ENCODE measurements at places on chromosomes 7 and 10.

- no peak for DNase-seq
These were observed 31.7 kb downstream of the HYAL4 start for GRCh38 chr7:123876557-123877256.

- DNase-seq: no peak
These were observed 14.7 kb downstream of the CYTH3 start for GRCh38 chr7:6257675-6258074.

GRCh38 chr10:72079356-72079755 lies 9.0 kb downstream of the SPOCK2 start:
- DNase-seq: no peak

DNA sequence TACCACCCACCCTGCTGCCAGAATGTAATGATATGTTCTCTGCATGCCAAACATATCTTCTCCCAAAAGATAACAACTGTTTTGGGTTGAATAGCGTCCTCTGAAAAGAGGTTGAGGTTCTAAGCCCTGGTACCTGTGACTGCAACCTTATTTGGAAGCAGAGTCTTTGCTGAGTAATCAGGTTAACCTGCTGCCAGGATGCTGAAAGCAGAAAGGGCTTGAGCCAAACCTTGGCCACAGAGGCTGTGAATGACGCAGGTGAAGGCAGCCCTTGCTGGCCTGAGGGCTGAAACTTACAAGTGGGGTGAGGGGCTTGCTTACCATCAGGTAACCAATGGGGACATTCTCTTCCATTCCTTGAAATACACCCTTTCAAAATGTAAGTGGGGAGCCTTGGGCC lies 151.8 kb upstream of the RHEB start:
- no peak for DNase-seq

DNA sequence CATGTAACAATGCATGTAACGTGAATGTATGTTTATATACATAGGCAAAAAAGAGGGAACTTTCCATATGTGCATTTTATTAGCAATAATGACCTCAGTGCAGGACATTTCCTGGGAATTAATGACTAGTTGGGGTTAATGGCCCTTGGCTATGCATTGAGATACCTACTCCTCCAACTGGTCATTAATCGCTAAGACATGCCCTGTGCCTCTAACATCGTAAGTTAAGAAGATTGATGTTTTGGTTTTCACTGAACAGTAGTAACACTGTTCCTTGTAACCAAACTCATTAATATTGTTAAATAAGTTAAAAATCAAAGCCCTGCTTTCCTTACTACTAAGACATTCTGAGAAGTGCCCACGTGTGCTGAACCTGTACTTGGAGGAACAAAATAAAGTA lies 61.7 kb downstream of the SEMA3D start:
- no peak for DNase-seq

DNA sequence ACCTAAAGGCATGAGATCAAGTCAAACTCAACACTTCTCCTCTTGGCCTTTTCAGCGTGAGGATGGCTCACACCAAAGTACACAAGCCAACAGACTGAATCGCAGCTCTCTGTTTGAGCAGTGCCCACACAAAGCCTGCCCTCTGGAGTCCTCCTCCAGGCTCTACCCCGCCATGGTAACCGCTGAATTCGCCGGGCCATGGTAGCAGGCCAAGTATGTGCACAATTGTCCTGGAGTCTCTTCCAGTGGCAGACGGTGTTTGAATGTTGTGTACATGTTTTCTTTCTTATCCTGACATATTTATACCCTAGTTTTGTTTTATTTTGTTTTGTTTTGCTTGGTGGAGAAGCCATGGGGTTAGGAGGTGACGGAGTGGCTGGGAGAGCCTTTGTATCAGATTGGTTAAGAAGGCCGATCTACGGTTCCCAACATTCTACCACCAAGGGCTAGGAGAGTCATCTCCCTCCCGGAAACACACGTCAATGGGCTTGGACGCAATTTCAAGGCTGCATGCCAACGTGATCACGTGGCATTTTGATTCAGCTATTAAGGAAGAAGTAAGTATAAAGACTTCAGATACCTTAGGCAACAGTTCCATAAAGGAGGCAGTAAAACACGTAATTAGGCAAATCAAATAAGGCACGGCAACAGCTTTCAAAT lies 12.1 kb upstream of the SHH start:
- no peak for DNase-seq

GRCh38 chr10:88996927-88997326 lies 6.3 kb downstream of the FAS start:
- DNase-seq: no peak

DNA sequence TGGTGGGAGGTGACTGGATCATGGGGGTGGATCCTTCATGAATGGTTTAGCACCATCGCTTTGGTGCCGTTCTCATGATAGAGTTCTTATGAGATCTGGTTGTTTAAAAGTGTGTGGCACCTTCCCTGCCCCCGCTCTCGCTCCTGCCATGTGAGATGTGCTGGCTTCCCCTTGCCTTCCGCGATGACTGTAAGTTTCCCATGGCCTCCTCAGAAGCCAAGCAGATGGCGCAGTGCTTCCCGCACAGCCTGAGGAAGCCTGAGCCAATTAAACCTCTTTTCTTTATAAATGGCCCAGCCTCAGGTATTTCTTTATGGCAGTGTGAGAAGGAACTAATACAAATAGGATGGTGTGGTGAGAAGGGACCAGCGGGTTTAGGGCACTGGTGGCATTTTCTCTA lies 243.3 kb upstream of the CELF2 start:
- no peak for DNase-seq

GRCh38 chr10:74231375-74231774 lies 80.4 kb downstream of the ADK start:
- no peak for DNase-seq

- no peak for DNase-seq
These were observed 38.7 kb downstream of the SHH start for GRCh38 chr7:155773531-155773930.

DNA sequence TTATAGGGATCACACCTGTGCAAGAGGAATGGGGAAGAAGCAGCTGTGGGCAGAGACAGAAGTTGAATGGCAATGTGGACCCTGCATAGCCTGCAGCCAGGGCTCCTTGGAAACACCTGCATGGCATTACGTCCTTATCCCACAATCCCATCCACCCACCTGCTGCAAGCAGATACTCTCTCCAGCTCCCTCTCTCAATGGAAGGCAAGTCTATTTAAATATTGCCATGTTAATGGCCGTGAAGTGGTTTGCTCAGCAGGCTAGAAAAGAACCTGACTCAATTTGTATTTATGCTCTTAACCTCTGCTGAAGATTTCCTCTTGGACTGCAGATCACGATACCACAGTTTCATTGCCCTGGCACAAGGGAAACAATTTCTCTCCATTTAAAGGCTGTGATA lies 417.0 kb downstream of the TYW1 start:
- DNase-seq: no peak

GRCh38 chr7:127704211-127704610 lies 52.2 kb downstream of the SND1 start:
- DNase-seq: peak; percentile 36

- DNase-seq: no peak
These were observed 193.8 kb downstream of the SNX10 start for GRCh38 chr7:26485367-26485934.

DNA sequence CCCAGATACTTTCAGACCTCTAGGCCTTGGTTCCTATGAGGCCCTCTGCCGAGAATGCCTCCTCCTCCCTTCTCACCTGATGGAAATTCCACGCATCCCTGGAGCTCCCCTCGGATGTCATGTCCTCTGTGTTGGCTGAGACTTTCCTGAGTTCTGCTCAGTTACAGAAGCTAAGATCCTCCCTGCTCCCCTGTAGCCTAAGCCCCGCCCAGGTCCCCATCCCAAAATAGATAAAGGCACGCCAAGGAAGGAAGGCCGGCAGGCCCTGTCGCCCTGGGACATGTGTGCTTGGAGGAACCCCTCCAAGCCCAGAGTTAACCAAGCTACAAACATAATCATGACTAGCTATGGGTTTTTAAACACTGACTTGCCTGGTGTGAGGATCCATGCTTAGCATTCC lies 123.5 kb downstream of the SORBS1 start:
- DNase-seq: no peak

DNA sequence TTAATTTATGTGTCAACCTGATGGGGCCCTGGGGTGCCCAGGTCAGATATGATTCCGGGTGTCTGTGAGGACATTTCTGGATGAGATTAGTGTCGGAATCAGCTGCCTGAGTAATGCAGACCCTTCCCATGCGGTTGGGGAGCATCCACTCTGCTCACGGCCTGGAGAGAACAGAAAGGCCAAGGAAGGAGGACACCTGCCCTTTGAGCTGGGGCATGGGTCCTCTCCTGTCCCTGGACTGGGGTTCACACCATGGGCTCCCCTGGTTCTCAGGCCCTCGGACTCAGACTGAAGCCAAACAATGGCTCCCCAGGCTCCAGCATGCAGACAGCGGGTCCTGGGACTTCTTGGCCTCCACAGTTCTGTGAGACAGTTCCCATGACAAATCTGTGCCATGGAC lies 94.3 kb downstream of the BMS1 start:
- no peak for DNase-seq

GRCh38 chr7:7090460-7090859 lies 91.9 kb upstream of the C1GALT1 start:
- DNase-seq: no peak

DNA sequence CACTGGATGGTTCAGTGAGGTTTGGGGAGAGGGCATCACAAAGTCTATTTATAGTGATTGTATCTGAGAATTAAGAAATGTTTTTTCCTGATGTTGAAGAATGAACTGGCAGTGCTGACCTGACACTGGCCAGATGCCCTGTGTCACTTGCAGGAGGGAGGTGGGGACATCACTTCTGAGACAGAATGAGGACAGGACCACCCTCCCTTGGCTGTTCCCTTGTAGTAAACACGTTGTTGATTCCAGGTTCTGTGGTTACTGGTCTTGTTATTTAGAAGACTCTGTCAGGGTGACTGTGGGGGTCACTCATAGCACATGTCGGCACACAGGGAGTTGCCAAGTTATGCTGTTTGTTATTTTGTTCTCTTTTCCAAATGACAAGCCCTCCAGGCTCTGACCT lies 126.4 kb downstream of the ADCY1 start:
- no peak for DNase-seq

GRCh38 chr10:79260811-79261740 lies 86.2 kb upstream of the PPIF start:
- peak; percentile 67 for DNase-seq

DNA sequence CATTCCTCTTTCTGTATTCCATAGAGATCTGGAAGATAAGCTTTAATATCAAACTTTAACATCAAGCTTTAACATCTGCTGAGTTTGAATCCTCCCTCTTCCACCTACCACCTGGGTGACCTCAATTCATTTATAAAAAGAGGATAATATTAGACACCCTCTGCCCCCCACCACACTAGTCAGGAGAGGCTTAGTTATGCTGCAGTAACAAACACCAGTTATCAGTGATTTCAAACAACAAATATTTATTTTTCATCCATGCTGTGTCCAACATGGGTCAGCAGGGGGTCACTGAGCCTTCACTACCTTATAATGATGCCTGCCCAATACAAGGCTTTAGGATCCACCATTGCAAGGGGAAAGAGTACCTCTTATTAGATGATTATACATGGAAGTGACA lies 322.0 kb downstream of the RNLS start:
- no peak for DNase-seq

DNA sequence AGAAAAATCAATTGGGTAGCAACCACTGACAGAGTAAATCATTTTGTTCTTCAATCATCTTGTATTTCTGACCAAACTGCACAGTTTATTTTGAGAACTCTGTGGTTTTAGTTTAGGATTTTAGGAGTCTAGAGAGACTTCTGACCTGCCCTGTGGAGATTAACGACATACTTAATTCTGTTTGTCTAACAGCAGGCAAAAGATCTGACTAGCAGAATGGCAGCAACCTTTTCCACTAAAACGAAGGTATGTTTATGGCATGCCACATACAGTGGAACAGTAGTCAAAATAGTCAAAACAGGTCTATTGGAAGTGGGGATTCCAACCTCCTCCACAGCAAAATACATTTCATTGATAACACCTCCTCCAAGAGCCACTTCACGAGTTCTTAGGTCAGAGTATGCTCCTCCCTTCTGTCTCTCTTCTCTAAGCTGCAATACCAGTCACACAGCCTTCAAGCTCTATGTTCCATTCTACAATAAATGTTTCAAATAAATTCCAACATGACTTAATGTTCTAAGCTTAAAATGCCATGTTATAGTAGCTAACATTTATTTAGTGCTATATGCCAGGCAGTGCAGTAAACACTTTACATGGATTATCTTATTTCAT lies 34.4 kb downstream of the NRCAM start:
- DNase-seq: no peak

GRCh38 chr10:82759050-82759449 lies 884.1 kb downstream of the NRG3 start:
- DNase-seq: no peak

GRCh38 chr10:132449051-132449810 lies 52.2 kb downstream of the PWWP2B start:
- DNase-seq: no peak

GRCh38 chr7:44081266-44081748 lies 1.0 kb downstream of the POLM start:
- DNase-seq: no peak

DNA sequence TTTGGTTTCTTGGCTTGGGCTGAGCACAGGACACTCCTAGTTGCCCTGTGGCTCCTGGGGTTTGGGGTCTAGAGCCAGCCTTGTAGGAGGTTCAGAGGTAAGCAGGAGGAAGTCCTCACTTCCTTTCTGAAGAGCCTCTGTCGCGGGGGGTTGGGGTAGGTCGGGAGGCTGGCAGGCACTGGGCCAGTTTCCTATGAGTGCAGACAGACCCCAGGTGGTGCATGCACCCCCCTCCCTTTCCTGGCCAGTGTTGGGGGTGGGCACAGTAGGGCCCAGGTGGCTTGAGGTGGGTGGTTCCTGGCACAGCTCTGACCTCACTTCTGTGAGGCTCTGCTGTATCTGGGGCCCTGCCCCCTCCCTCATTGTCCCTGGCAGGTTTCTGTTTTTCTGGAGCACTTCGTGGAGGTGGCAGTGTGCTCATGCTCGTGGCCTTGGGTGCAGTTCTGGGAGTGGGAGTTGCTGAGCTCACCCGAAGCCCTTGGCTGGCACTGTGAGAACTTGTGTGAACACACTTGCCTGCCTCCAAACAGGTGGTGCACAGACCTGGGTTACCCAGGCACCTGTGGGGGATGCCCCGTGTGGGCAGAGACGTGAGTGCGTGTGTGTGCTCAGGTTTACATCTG lies 1.8 kb downstream of the PALD1 start:
- DNase-seq: no peak

DNA sequence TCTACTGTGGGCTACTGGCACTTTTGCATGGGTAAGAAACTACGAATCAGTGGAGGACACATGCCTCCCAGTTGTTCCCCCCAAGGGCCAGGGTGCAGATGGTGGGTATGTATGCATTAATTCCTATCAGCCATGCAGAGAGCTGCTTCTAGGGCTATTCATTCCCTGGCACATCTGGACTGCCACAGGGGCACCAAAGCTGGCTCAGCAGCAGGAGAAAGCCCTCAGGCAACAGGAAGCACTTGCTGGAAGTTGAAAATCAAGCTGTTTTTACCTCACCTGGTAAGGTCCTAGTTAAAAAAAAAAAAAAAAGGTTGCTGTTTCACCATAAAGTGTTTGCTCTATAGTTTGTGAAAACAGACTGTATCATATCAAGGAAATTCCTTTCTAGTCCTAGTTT lies 1342.6 kb downstream of the REEP3 start:
- DNase-seq: no peak

Data from DMS 273 treated with DMSO at 0.1 percent for 48 hours (cell line).